ENCODE measurements at places on chromosomes 16 and 17. TPM values are rescaled to one million over a fixed set of nuclear protein-coding genes. Genes with fewer than 3 reads are reported as not detected.

DNA sequence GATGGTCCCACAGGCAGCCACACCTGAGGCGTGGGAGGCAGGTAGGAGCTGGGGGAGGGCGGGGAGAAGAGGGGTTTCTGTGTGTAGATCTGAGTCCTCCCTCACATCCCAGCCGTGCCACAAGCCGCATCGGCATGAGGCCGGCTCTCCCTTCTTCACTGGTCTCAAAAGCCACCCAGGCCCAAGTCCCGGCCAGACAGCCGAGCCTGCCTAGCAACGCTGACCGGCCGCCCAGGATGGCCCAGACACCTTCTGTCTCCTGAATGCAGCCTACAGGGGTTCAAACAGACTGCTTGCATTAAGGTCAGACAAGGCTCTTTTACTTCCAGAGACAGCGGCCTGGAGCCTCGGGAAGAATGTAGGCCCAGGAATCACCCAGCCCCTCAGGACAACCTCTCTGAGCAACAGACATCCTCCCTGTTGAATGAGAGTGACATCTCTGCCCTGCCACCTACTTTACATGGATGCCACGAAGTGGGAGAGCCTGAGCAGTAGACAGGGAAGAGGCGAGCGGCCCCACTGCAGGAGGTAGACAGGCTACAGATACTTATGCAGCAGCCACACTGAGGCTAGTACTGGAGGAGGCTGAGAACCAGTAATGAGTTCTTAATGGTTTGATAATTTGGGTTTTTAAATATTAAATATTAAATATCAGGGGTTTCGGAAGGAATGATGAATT, 69.6 kb downstream of the N4BP1 start:
- H3K27ac ChIP-seq = no peak overlapping the region
- H3K27me3 ChIP-seq = no peaks in the 10 kb centered on the region
- H3K4me3 ChIP-seq = no peak overlapping the region
- H3K4me1 ChIP-seq = peaks cover 18% of the 10 kb centered on the region
- no peak for DNase-seq
- peaks cover 7% of the 10 kb centered on the region for H3K36me3 ChIP-seq

DNA sequence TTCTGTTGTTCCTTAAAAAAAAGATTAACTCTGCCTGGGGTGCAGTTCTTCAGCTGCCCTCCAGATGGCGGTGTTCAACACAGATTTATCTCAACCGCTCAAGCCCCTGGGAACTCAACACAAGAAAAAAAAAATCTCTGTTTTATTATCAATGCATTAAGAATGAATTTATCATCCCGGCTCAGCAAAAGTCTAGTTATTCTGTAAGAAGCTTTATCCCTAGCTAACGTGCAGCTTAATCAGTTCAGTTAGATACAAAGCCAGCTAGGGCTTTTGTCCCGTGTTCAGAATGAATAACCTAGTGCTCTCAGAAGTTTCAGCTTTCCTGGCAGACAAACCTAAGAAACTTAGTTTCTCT, 475.9 kb upstream of the CCL2 start:
- peak; percentile 65 for DNase-seq
- H3K36me3 ChIP-seq = no peaks in the 10 kb centered on the region
- H3K27ac ChIP-seq = no peak overlapping the region
- no peak overlapping the region for H3K4me3 ChIP-seq
- H3K4me1 ChIP-seq = peaks cover 3% of the 10 kb centered on the region

- H3K27me3 ChIP-seq = peaks cover 3% of the 10 kb centered on the region
- no peak for DNase-seq
- H3K4me3 ChIP-seq = peak overlapping the region; percentile 88
- peaks cover 34% of the 10 kb centered on the region for H3K4me1 ChIP-seq
Observed at GRCh38 chr17:8176998-8177731, 985 bp upstream of the TMEM107 start.

DNA sequence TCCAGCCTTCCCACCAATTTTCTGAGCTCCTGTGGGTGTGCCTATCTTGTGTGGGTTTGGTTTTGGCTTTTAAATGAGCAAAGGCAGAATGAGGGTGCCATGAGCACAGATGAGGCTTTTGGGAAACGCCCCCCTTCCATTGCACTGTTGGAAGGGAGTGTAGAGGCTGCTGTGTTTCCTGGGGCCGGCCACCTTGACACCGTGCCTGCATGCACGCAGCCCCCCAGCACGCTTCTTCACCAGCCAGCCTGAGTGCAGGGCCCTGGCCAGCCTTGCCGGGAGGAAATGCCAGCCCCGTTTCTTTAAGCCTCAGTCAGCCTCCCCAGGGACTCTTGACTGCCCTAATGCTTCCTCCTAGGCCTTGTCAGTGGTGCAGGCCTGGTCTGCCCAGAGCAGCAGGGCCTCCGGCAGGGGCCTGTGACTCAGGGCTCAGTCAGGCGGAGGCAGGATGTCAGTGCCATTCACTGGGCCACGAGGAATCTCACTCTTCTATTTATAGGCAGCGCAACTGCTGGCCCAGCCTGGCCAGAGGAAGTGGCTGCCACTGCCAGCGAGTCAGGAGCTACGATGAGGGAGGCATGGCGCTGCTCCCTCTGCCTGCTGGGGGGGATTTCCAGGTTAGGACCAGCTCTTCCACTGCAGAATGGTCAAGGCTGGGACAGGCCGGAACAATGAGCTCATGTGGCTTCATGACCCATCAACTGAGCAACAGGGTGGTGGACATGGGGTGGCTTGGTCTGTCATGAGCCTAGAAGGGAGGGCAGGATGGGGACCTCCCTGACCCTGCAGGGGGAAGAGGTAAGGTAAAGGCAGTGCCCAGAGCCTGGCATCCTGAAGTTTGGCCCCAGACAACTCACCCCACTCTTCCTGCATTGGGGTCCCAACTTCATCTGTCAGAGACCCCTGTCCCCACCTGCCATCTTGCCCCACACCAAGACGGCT, 205.2 kb downstream of the RAB11FIP4 start:
- H3K27me3 ChIP-seq = no peaks in the 10 kb centered on the region
- no peak overlapping the region for H3K4me3 ChIP-seq
- no peak for DNase-seq
- peak overlapping the region; percentile 61 for H3K27ac ChIP-seq
- peaks cover 3% of the 10 kb centered on the region for H3K4me1 ChIP-seq

DNA sequence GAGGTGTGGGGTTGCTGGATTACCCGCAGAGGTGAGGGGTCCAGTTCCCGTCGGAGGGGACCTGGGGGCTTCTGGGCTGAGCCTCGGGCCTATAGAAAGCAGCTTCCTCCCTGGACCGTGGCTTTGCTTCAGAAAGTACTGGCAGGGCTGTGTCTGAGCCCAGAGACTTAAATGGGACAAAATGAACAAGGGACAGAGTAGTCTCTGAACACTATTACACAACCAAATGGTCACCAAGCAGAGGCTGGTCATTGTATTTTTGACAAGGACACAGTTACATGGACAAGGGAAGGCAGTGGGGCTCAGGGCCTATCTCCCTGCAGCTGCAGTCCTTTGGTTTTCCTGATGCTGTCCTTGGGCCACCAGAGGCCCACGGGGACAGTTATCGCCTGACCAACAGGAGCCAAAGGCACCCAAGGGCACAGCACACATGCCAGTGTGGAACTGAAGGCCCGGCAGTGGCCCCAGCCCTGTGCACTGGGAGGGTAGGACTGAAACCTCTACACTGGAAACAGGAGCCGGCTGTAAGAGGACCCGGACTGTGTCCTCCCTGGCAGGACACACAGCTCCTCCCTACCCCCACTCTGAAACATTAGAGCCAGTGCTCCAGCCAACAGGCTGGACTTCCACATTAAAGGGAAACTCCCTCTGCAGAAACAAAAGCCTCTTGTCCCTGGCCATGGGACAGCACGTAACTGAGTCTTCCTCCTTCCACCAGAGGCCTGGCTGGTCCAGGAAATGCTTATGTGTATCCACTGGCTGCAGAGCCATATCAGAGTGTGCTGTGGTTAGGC, 26.0 kb upstream of the ERN1 start:
- peaks cover 13% of the 10 kb centered on the region for H3K36me3 ChIP-seq
- no peak overlapping the region for H3K4me3 ChIP-seq
- peaks cover 75% of the 10 kb centered on the region for H3K4me1 ChIP-seq
- H3K27ac ChIP-seq = peak overlapping the region; percentile 69

DNA sequence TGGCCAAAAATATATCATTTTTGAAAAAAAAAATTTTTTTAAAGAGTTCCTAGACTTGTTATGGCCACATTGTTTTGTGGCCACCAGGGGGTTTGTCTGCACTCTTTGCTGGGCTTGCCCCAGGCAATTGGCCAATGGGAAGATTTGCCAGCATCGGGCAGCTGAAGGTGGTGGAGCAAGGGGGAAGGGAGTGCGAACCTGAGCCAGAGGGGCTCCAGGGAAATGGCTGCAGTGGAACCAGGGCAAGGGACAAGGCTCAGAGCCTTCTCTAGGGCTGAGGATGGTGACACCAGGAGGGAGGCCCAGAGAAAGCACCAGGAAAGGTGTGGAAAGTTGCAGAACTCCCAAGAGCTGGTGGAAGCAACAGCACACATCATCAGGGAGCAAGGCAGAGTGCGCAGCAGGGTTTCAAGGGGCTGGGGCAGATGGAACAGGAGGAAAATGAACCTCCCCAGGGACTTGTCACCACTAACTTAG, 15.5 kb upstream of the CMIP start:
- H3K4me1 ChIP-seq = peaks cover 13% of the 10 kb centered on the region
- DNase-seq = no peak
- no peak overlapping the region for H3K27ac ChIP-seq
- no peak overlapping the region for H3K4me3 ChIP-seq

DNA sequence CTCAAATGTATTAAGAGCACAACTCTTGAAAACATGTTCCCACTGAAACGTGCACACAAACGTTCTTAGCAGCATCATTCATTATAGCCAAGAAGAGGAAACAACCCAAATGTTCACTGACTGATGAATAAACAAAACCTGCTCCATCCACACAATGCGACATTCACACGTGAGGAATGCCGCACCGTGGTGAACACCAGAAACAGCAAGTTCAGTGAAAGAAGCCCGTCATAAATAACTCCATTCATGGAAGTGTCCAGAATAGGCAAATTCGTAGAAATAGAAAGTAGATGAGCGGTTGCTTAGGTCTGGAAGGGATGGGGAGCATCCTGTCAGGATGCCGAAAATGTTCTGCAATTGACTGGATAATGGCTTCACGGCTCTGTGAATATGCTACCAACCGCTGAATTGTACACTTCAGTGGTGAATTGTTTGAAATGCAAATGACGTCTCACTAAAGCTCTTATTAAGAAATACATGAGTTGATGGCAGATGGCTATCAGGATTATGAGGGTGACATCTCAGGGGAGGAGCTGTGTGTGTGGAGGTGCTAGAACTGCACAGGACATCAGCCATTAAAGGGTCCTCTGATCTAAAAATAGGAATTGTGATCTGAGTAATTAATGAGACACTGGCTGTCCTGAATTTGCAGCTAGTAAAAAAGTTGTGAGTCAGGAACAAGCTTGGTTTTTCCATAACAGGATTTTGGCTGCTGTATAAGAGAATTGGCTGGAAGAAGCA, 771.0 kb downstream of the KCNJ18 start:
- no peak overlapping the region for H3K4me3 ChIP-seq
- no peaks in the 10 kb centered on the region for H3K36me3 ChIP-seq
- DNase-seq = no peak
- no peaks in the 10 kb centered on the region for H3K4me1 ChIP-seq

- no peaks in the 10 kb centered on the region for H3K27me3 ChIP-seq
- peak overlapping the region; percentile 73 for H3K27ac ChIP-seq
Observed at GRCh38 chr17:17675925-17676534, 5.2 kb upstream of the RAI1 start.

DNA sequence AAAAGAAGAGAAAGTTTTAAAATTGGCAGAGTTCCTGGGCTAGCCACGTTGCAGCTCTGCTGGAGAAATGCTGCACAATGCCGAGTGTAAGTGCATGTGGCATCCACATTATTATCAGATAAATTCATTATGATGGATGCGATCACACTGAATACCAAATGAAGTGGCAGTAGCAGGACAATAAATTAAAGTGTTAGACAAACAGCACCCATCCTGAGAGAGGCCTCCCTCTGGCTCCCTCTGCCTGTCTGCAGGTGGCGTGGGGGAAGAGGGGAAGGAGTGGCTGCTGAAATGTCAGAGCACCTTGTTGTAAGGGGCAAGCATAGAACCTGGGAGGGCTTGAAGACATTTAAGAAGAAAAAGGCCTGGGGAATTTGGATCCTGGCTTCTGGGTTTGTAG, 324.1 kb downstream of the HAPSTR1 start:
- no peak for DNase-seq
- H3K27ac ChIP-seq = no peak overlapping the region
- peaks cover 26% of the 10 kb centered on the region for H3K27me3 ChIP-seq
- no peaks in the 10 kb centered on the region for H3K4me1 ChIP-seq
- no peak overlapping the region for H3K4me3 ChIP-seq
- no peaks in the 10 kb centered on the region for H3K36me3 ChIP-seq

GRCh38 chr17:7293159-7293558, 1.3 kb downstream of the YBX2 start:
- no peaks in the 10 kb centered on the region for H3K36me3 ChIP-seq
- H3K4me3 ChIP-seq = peak overlapping the region; percentile 47
- peaks cover 25% of the 10 kb centered on the region for H3K4me1 ChIP-seq

- H3K27ac ChIP-seq = no peak overlapping the region
- H3K36me3 ChIP-seq = peaks cover 8% of the 10 kb centered on the region
- no peaks in the 10 kb centered on the region for H3K27me3 ChIP-seq
- DNase-seq = no peak
Observed at GRCh38 chr16:67694611-67695010, 24.5 kb downstream of the GFOD2 start.

- H3K27me3 ChIP-seq = no peaks in the 10 kb centered on the region
- peak overlapping the region; percentile 39 for H3K27ac ChIP-seq
- peaks cover 13% of the 10 kb centered on the region for H3K4me1 ChIP-seq
- peaks cover 16% of the 10 kb centered on the region for H3K36me3 ChIP-seq
- DNase-seq = no peak
Observed at GRCh38 chr17:4872786-4873185, 26.6 kb upstream of the C17orf107 start.

ZNF423 gene
- 19.8 TPM for total RNA-seq

RPUSD1 gene
- total RNA-seq = 23.0 TPM

CDH1 gene
- total RNA-seq = 214 TPM

CDH13 gene
- 0.80 TPM for total RNA-seq

RAB26 gene
- 1.1 TPM for total RNA-seq

TBX21 gene
- not detected for total RNA-seq

CNTNAP1 gene
- total RNA-seq = 20.5 TPM

PRDM7 gene
- total RNA-seq = not detected

ZPBP2 gene
- total RNA-seq = not detected

CCL3 gene
- total RNA-seq = not detected

All from mesothelial cell of epicardium (in vitro differentiated cells).